Skin of body (tissue), 3 donors: ENCODE measurements at places on chromosomes 11 and 22.
A peak's percentile ranks its signal among the peaks of the same experiment; 100 is the strongest.

DNA sequence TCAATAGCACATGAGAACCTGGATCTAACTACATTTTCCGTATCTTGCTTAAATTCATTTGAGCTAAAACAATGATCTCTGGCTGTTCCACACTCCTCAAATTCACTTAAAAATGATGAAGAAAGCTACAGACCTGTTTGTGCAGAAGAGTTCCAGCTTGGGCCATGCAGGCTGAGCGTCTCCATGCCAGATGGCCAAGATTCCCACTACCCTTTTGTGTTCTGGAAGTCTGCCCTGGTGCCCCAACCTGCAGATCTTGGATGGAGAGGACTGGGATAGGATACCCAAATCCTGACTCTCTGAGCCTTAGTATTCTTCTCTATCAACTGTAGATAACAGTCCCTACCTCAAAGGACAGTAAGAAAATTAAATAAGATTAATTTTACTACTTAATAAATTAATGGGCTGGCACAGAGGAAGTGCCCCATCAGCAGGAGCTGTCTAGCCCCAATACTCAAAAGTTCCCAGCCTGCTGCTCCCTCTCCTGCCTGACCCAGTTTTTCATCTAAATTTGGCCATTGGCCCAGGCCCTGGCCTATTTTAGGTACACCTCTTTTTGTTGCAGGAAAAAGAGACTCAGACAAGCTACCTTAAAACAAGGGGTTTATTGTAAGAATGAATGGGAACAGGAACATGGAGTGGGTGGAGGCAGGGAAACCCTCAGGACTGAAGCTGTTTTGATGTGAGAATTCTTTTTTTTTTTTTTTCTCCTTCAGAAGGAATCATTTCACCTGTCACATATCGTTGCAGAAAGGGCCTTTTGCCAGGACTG lies 81.4 kb upstream of the GRK3 start:
- DNase-seq = no peak

DNA sequence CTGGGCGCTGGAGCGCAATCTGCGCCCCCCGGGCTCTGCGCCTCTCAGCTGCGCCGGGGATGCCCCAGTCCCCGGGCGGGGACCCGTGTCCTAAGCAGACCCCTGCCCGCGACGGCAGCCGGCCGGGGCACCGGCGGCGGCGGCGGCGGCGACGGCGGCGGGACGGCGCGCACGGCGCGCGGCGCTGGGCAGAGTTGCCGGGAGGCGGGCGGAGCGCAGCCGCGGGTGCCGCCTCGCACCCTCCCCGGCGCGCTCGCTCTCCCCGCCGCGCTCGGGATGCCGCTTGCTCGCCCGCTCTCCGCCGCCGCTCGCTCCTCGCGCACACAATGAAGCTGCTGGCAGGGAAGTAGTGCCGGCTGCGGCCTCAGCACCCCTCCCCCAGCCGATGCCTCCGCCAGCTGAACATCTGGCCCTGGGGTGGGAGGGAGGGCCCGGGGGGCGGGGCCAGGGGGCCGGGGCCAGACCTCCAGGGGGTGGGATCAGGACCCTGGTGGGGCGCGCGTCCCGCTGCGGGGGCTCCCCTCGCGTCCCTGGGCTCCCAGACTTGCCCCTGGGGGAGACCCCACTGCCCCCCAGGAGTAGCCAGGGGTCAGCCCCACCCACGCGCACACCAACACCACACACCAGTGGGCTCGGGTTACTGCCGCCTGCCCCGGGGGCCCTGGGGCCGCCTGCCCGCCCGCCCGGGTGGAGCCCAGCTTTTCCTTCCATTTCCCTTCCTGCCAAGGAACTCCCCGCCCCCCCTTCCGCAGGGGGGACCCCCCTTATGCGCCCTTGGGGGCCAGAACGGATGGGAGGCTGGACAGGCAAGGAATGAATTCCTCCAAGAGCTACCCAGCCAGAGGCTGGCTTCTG lies at the start of gene RCOR2:
TSS of gene RCOR2 (minus strand) at position 328 of the 855 bp plus-strand sequence. CDS start 708 bp downstream, outside the sequence.
- DNase-seq = peak; percentile 76

DNA sequence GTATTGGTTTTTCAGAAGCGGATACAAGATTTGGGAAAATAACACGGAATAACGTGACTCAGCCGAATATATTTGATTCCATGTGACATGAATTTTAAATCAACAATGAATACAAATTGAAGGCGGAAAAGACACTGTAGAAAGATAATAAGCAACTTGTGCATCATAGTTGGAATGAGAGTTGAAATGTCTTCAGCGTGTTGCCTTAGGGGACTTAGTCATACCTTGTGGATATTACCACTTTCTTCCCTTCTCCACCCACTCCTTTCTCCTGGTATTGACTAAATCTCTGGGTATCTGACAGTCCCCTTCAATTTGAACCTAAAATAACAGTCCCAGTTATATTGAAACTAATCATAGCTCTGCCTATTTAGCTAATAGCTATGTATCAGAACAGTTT lies 2373.1 kb upstream of the RAG2 start:
- no peak for DNase-seq

- DNase-seq = no peak
Measured at GRCh38 chr22:30245181-30245984, 1.2 kb downstream of the LIF start.

DNA sequence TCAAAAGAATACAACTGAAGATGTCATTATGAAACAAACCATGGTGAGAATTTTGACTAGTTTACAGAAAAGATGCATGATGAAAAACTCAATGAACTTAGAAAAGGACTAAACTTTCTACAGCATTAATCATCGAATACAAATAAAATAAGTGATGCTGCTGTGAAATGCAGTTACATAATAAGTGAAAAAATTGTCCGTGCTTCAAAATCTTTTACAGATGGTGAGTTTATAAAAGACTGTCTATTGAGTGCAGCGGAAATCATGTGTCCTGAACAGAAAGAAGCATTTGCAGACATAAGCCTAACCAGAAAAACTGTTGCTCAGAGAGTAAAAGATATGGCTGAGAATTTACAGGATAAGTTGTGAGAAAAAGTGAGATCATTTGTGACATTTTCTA lies 33.8 kb downstream of the NEAT1 start:
- peak; percentile 62 for DNase-seq

GRCh38 chr11:42975180-42975529 lies 336.6 kb upstream of the API5 start:
- DNase-seq = no peak

GRCh38 chr11:62908468-62909072 lies 12.6 kb downstream of the CHRM1 start:
- DNase-seq = no peak

DNA sequence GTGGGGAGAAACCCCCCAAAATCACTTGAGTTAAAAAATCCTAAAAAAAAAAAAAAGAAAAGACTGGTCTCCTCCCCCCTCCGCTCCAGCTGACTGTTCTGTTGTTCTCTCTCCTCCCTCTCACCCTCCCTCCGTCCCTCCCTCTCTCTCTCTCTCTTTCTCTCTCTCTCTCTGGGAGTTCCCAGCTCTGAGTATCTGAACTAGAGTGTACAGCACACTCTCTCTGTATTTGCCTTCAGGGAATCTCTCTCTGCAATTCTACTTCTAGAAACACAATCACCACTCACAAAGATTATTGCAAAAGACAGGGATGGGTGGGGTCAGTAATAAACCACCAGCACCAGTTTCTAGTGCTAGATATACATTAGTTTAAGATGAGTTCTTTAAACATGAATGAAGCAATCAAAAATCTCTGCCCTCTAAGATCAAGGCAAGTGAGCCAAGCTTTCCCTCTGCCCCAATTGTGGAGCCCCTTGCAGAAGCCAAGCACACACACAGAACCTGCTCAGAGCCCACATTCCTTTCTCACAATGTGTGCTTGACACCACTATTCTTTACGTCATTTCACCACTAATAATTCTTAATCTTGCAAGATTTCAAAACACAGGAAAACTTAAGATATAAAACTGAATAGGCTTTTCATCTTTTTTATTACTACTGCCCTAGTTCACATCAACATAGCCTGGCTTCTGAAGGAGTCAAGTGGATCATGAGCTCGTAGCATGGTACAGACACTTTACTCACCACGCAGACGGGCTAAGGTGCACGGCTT lies 133.5 kb downstream of the RBFOX2 start:
- DNase-seq = peak; percentile 72
